Hypothalamus (tissue), 51 donors: ENCODE measurements at places on chromosomes 12 and 14.

GRCh38 chr14:59217011-59217410 lies 28.5 kb downstream of the DAAM1 start:
- DNase-seq, result no peak

DNA sequence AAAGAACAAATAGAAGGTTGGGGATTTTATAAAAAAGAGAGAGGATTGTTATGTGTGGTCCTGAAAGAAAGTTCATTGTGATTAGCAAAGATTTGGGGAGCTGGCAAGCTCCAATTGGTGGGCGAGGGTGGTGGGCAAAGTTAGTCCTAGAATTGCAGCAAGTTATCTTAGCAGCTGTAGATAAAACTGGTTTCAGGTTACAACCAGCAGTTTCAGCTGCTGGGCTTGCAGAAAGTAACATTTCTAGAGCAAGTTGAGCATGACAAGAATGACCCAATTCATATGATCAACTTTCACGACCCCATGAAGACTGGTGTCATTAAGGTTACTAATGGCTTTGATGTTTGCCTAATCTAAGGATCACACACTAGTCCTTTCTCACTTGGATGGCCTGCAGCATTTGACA lies 177.9 kb upstream of the NUDT4 start:
- DNase-seq, result no peak

DNA sequence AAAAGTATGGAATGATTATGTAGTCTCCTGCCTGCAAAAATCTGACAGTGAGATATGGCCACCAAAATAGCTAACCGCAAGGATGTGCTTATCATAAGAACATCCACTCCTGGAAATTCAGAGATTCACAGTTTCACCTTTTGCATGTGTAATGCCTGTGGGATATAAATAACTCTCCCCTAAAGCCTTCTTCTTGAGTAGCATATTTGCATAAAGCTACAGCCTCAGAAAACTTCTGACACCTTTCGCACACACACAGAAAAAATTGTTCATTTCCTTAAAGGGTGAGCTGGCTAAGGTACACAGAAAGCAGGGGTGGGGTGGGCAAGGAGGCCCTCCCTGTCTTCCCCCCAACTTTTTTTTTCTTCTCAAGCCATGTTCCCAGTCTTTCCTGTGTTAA lies 3.1 kb upstream of the IGF1 start:
- DNase-seq, result no peak

GRCh38 chr14:104794099-104794498 lies 1.4 kb downstream of the AKT1 start:
- no peak for DNase-seq

DNA sequence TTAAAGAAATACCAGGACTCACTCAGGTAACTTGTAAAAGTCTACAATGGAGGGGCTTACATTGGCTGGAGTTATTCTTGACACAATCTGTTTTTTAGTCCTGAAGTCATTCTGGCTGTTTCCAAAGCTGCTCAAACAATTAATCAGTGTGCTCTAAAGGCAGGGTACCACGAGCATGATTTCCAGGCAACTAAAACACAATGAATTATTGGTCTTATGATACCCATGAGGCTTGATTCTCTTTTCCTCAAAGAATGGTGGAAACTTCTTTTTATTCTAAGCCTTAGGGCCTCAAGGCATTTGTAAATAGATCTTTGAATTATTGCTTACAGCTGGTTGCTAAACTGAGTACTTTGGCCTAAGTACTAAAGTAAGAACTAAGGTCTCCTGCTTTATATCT lies 199.8 kb upstream of the PDZRN4 start:
- DNase-seq, result no peak

DNA sequence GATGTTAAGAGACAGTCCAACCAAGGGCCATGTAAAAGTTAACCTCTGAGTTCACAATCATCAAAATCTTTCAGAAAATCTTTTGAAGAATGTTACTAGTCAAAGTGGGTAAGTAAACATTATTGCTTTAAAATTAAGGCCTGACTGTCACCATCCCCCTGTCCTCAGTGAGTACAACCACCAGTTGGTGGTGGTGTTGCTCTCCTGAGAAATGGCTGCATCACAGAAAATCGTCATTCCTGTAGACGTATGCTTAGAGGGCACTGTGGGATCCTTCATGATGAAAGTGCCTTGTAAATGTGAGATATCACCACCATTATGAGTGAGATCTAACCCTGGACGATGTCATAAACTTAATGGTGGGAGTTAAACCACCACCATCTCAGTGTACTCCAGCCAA lies 451.2 kb downstream of the RPS29 start:
- no peak for DNase-seq

- no peak for DNase-seq
Measured at GRCh38 chr12:101351682-101352081, 55.9 kb downstream of the ARL1 start.

DNA sequence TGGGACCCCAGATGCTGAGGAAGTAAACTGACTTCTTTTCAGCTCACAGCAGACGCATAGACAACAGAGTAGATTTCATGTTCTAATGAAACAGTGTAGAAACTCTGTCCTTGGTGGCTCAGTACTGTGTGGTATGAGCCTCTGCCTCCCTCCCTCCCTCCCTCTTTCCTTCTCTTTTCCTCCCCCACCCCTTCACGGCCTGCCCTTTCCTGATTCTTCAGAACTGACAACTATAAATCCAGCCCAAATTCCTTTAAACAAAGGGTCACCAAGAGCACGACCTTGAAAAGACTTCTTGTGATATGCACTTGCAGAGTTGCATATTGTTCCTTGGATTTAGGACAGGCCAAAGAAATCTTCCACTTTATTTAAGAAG lies 164.0 kb downstream of the ETV6 start:
- DNase-seq, result no peak

- DNase-seq, result no peak
Measured at GRCh38 chr12:53484686-53485575, 14.3 kb downstream of the MAP3K12 start.

- DNase-seq, result no peak
Measured at GRCh38 chr12:131473261-131473660, 237.6 kb upstream of the SFSWAP start.
